ENCODE measurements at places on chromosomes 11 and 22.

DNA sequence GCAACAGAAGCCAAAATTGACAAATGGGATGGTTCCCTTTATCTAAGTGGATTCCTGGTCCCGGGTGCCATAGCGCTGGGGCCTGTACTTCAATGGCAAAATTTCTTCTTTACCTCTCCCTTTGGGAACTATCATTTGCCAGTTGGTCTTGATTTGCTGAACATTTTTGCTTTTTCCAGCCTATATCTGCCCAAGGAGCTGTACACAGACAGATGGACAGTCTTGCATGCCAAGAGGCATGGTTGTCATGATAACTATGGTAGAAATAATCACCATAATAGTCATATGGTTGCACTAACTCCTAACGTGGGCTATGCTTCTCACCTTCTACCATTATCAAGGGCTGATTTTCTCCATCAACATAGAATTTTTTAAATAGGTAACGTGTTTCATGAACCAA lies 1030.9 kb downstream of the OPCML start:
- no peak for DNase-seq

DNA sequence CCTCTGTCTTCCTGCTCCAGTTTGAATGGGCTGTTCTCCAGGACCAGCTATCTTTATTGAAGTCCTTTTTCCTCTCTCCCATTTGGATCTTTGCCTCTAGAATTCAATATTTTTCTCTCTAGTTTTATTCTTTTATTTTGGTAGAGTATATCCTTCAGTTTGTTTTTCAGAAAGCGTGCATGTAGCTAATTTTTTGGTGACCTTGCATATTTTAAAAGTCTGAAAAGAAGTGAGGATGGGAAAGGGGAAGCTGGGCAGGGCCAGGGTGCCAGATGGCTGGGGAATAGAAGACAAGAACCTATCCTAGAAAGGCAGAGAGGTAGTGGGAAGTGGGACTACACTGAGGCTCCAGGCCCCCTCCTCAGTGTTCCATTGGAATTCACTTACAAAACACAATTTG lies 95.0 kb upstream of the ZBED5 start:
- no peak for DNase-seq

- no peak for DNase-seq
These were observed 617.4 kb downstream of the SOX6 start for GRCh38 chr11:15738931-15739330.

- DNase-seq: no peak
These were observed 52.2 kb downstream of the SLC25A17 start for GRCh38 chr22:40766956-40767355.

- DNase-seq: no peak
These were observed 3.8 kb upstream of the CYB5R2 start for GRCh38 chr11:7677071-7677470.

DNA sequence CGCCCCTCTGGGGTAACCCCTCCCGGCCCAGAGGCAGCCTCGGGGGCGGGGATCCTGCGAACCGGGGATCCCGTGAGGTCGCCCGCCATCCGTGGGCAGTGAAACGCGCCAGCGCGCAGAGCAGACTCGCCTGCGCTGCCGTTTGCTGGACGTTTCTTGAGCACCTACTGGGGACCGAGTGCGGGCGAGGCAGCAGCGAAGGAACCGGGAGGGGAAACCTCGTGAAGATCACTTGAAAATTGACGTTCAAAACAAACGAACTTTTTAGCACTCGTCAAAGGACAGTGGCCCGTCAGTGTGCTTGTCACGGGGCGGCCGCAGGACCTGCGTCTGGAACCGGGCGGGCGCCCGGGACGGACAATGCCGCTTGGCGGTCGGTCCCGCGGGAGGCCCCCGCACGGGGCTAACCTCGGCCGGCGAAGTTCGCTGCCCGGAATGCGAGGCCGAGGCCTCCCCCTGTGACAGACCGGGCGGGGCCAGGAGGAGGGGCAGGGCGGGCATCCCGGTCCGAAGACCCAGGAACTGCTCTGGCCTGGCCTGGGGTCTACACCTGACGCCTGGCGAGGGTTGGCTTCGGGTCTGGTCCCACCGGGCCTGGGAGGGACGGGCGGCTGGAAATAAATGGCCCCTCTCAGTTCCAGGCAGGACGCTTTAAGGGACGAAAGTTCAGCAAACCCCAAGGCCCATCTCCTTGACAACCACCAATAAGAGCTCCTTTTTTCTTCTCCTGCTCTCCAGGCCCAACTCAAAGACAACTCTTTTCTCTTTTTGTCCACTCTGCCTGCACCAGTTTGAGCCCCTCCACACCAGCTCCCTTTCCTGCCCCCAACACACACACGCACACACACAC lies 723 bp upstream of the SCUBE1 start:
- no peak for DNase-seq

DNA sequence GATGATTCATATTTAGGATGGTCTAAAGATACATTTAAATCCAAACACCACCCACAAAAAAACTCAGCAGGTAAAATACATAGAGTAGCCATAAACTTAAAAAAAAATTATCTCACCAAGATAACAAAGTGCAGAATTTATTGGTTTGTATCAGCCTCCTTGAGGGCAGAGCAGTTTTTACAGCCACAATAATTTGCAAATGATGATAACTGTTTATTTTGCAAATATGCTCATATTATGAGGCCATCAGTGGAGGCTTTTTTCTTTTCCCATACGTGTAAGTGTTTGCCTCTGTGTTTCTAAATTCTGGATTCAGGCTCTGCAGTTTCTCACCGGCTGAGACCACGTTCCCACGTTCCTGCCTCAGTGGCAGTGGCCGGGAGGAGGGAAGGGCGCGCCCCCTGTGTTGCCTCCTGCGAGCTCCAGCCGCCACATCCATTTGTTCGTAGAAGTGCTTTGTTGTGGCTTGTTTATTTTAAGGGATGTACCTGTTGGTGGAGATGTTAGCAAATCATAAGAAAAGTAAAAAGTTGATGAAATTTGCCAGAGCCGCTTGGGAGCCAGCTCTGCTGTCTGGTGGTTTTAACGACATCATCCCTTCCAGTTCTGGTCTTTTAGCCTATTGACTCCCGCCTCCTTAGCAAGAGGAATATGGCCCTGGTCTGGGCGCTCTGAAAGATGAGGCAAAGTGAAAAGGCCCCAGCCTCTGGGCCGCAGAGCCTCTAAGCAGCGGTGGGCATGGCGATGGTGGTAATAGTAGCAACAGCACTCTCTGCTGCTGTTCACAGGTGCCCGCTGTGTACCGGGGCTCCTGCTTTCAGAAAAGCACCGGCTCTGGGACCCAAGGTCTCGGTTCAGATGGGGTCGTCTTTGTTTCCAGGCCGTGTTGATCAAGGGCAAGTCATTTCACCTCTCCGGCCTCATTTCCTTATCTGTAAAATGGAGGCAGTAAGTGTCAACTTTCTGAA lies 66.7 kb upstream of the PPARA start:
- DNase-seq: no peak

DNA sequence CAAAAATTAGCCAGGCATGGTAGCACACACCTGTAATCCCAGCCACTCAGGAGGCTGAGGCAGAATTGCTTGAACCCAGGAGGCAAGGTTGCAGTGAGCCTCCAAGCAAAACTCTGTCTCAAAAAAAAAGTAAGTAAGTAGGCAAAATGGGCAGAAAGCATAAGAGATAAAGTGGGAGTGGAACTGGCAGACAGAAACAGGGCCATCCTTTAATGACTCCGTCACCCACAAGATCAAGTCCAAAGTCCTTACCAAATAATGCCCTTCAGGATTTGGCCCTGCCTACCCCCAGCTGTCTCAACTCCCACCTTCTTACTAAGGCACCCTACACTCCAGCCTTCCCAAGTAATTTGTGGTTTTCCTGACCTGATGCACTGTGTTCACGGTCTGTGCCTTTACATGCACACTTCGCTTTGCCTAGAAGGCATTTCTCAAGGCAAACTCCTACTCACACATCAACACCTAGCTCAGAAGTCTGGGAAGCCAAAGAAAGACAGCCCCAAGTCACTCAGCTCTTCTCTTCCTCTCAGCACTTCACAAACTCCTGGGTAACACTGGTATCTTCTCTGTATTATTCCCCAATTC lies 6.1 kb downstream of the MAPK1 start:
- DNase-seq: no peak

DNA sequence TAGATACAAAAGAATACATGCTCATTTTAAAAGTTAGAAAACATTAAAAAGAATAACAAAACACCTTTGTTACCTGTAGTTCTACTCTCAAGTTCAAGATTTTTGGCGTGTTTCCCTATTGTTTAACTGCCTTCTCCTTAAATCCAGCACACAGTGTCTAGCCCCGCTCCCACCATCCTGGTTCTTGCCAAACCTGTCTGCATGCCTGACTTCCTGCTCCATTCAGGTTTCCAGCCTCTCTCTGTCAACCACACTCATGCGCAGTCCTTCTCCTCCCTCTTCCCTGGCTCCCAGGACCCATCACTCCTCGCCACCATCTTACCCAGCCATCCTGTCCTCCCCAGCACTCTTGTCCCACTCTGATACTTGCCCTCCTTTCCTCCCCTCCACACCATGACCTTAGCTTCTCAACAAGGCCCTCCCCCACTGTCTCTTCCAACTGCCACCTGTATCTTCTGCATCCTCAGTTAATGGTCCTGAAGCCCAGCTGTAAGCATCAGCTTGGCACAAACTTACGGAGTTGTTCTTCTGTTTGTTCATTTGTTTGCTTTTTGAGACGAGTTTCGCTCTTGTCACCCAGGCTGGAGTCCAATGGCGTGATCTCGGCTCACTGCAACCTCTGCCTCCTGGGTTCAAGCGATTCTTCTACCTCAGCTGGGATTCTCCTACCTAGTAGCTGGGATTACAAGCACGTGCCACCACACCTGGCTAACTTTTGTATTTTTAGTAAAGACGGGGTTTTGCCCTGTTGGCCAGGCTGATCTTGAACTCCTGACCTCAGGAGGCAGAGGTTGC lies 7.5 kb upstream of the MYH9 start:
- DNase-seq: no peak

DNA sequence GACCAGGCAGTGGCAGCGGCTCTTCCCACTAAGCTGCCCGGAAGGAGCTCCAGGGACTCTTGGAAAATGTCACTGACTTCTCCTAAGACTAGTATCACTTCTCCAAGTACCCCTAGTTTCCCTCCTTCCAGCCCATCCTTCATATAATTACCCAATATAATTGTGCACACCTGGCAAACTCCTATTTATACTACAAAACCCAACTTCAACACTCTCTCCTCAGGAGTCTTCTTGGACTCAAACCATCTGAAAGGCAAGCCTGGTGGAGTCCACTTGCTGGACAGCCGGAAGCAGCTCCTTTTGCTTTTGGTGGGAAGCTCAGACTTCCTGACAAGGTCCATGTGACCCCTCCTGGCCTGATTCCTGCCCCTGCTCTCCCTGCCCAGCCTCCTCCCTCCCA lies 955.9 kb downstream of the TBC1D22A start:
- DNase-seq: no peak

DNA sequence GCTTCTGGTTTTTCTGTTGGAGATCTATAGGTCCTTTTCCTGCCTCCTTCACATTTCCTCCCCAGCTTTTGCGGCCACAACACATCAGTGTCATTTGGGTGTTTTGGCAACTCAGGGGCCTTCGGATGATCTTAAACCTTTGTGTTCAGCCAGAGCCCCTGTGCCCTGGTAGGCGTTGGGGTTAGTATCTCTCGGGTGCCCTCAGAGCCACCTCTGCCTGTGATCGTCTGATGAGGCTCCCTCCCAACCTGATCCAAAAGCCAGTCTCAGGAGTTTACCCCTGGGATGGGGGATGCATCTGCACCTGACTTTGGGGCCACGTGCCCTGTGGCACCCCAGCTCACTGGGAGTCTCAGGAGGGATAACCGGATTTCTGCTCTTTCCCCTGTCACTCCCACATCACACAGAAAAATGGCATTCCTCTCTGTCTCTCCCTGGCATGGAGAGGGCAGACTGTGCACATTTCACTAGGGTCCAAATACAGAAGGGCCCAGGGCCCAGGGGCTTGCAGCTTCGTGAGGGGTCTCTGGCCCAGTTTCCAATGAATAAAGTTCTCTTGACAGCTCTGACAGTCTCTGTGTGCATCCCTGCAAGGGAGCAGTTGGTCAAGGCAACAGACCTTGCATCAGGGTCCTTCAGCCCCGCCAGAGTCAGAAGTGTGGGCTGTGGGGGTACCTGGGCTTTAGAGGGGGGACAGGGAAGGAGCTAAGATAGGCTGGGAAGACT lies 2.6 kb downstream of the RNF26 start:
- DNase-seq: no peak

DNA sequence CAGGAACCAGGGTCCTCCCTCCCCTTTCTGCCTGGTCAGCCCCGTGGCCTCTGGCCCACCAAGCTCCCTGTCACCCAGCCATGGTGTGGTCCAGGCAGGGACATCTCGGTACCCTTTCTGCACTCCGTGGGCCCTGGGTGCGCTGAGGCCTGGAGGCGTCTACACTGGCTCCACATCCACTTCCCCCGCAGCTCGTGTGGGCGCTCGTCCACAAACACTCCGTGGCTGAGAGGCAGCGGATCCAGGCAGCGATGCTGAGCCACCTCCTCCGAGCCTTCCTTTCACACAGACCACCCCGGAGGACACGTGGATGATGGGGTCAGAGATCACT lies 16.1 kb downstream of the RNH1 start:
- DNase-seq: no peak

DNA sequence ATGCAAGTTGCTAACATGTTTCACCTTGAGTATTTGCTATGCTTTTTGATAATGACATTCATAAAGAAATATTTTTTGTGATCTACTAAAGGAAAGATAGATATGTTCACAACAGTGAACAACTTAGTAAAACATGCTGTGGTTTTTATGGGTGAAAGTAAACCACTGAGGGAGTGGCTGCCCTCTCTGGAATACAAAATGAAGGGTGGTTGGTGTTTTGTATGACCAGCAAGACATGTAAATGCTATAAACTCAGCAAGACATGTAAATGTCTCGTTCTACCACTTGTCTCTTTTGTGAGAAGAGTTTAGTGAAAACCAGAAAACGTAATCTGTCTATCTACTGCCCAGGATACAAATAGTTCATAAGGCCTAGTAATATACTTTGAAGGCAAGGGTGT lies 7.6 kb upstream of the AMPD3 start:
- no peak for DNase-seq

- DNase-seq: no peak
These were observed 7.1 kb upstream of the HMGXB4 start for GRCh38 chr22:35250156-35250555.

- DNase-seq: no peak
These were observed 17.3 kb upstream of the HMOX1 start for GRCh38 chr22:35363566-35364086.

GRCh38 chr11:133176748-133177147 lies 355.6 kb downstream of the OPCML start:
- no peak for DNase-seq

DNA sequence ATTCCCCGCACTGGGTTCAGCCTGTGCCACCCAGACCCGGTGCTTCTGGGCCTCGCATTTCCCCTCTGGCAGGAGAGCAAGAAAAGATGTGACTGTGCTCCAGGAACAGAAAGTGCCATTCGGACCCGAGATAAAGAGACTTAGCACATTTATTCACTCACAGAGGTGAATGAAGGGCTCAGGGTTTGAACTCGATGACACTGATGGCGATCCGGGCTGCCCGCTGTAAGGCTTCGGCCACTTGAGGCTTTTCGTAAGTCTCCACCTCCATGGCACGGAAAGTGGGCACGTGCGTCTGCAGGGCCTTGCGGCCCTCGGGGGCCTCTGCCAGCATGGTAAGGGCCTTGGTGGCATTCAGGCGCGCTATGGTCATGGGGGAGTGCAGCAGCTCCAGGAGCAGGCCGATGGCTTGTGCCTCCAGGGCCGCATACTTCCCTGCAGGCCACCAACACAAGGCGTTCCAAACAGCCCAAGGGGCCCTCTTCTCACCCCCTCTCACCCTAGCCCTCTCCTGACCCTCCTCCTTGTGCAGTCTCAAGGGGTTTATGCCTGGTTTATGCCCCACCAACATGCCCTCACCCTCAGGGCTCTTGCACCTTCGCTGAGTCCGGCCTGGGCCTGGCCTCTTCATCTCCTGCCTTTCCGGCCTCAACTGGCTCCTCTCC lies 10.9 kb upstream of the GNAZ start:
- peak; percentile 9 for DNase-seq
